ENCODE measurements at places on chromosomes 5 and 9. TPM values are rescaled to one million over a fixed set of nuclear protein-coding genes. Genes with fewer than 3 reads are reported as not detected.

DNA sequence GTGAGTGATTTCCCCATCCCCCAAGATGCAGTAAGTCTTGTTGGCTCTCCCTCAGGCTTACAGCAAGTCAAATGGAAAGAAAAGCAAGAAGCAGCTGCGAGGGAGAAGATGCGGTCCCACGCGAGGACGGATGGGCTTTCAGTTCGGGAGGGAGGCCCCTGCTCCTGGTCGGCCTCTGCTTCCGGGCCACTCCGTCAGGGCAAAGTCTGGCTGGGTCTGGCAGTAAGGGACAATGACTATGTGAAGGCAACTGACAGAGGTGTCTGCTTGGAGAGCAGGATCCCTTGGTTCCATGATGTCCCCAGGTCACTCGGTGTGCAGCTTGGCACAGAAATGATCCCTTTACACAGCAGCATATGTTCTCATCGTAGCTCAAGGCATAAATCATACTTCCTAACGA is 146.7 kb downstream of the HSPA4 start:
- DNase-seq, result no peak

DNA sequence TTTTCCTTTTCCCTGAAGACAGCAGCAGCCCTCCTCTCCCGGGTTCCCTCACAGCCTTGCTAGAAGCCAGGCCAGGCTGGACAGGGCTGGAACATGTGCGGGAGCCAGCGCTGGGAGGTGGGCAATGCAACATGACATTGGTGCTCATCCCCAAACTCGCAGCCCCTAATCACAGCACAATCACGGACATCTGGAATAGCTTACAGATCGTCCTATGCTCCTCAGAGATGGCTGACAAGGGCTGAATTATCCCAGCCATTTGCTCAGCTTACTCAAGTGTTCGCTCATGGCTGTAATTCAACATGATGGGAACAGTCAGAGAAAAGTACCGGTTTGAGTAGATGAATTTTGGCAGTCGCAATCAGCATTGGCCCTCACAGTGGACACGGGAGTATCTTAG is 49.8 kb downstream of the FSTL4 start:
- no peak for DNase-seq

- no peak for DNase-seq
Observed at GRCh38 chr5:36723912-36724311, 117.5 kb downstream of the SLC1A3 start.

- DNase-seq, result no peak
Observed at GRCh38 chr9:132350861-132351315, 3.9 kb downstream of the SETX start.

Gene TTLL11
- total RNA-seq, result 1.6 TPM

Gene LRRC19
- not detected for total RNA-seq
